NCI-H1930 (cell line): ENCODE measurements at places on chromosomes 11 and 22.

GRCh38 chr11:46296528-46297448 is 19.3 kb downstream of the CREB3L1 start:
- no peak for DNase-seq

DNA sequence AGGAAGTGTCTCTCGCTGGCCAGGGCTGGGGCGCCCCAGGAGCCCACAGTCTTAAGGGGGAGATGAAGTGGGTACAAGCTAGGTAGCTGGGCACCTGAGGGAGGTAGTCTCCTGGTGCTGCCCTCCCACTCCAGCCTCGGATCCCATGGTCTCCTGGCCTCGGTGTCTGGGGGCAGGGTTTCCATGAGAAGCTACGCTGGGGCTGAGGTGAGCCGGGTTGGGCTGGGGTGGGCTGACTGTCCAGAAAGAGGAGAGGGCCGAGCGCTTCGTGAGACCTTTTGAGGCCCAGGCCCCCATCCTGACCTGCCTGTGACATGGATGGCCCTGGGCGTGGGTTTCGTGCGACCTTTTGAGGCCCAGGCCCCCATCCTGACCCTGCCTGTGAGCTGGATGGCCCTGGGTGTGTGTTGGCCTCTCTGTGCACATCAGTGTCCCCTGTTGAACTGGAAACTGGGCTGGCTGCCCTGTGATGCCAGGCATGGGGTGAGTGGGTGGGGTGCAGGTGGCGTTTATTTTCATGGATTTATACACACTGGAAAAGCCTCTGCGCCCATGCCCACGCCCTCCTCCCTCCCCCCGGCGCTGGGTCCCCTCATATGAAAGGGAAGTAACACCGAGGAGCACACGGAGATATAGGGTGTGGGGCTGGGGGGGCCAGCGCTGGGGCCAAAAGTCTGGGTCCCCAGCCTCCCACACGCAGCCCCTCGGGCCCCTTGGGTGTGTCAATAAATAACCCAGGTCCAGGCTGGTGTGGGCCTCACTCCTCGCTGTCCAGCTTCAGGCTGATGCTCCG is 8.6 kb downstream of the AIP start:
- DNase-seq: no peak

DNA sequence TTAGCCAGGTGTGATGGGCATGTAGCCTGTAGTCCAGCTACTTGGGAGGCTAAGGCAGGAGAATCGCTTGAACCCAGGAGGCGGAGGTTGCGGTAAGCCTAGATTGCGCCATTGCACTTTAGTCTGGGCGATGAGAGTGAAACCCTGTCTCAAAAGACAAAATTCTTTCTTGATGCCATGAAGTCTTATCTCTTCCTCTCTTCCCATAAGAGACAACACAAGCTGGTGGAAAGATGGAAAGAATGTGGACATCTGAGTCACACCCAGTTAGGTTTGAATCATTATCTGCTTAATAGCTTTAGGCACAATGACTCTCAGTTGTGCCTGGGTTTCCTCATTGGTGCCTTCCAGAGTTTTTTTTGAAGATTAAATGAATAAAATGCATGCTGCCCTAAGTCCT is 35.3 kb downstream of the KREMEN1 start:
- no peak for DNase-seq

DNA sequence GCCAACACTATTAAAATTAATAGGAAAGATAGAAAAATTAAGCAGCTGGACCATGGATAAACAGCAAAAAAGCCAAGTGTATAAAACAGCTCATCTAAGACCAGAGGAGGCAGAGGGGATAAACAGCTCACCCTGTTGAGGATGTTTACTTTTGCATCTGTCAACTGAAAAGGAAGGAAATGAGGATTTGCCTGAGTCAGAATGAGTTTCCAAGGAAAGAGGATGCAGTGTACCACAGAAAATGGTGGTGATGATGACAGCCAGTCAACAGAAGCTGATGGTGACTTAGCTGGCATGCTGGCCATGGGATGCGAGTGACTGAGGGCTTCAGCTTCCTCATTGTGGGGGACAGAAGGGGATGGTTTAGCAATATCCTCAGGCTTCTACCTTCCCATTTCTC is 183.5 kb downstream of the KIRREL3 start:
- no peak for DNase-seq

DNA sequence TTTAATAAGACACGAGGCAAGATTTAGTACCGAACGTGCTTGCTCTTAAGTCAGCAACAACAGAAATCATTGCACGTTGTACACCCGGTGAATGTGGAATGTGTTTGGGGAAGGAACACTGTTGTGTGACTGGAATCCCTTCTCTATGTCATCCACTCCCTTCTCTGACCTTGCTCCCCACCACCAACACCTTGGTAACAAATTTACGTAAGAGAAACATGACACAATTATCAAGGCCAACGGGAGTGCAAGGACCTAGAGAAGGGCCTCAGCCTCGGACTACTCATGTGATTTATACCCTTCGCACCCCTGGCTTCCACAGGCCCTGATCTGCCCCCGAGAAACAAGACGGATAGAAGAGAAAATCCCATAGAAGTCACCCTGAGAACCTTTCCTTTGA is 236.2 kb downstream of the LARGE1 start:
- DNase-seq: no peak

DNA sequence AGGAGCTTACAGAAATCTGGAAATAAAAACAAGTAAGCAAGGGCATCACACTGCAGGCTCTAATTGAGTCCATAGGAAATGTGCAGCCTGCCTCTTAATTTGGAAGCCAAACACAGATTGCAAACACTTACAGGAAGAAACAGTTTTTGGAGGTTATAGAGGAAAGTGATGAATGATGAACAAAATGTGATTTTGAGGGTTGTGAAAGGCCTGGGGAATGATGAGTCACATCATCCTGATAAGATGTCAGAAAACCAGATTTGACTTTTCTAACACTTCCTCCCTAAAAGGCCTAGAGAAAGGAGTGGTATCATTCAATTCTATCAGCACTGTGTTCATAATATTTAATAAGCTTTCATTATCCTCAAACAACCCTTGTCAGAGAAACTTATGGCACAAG is 96.6 kb upstream of the POU2AF2 start:
- no peak for DNase-seq

DNA sequence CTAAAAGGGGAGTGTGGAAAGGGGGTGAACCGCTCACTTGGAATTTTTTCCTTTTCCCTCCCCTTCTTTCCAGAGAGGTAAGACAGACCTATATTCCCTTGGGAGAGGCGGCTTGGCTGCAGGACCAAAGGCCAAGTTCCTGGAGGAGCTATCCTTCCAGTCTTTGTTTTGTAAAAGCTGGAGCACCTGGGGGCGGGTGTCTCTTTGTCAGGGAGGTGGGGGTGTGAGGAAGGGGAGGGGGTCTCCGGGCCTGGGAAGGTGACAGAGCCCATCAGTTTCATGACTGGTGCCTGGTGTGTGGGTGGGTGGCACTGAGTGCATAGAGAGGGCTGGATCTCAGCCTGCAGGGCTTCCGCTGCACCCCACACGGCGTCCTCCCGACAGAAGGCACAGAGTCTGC is 18.5 kb downstream of the PTPN5 start:
- DNase-seq: no peak

GRCh38 chr22:23270212-23270733 is 90.0 kb downstream of the BCR start:
- DNase-seq: no peak
